Body of pancreas (tissue), 4 donors: ENCODE measurements at places on chromosomes 1 and 21.

GRCh38 chr1:27981145-27981544 is 21.4 kb downstream of the XKR8 start:
- peaks cover 7% of the 10 kb centered on the region for H3K4me1 ChIP-seq
- DNase-seq: no peak
- peaks cover 4% of the 10 kb centered on the region for H3K36me3 ChIP-seq
- H3K4me3 ChIP-seq: no peak overlapping the region

- H3K4me3 ChIP-seq: no peak overlapping the region
- no peaks in the 10 kb centered on the region for H3K27me3 ChIP-seq
- peak; percentile 76 for DNase-seq
- H3K36me3 ChIP-seq: no peaks in the 10 kb centered on the region
Observed at GRCh38 chr1:49765034-49765433, 258.7 kb downstream of the AGBL4 start.

DNA sequence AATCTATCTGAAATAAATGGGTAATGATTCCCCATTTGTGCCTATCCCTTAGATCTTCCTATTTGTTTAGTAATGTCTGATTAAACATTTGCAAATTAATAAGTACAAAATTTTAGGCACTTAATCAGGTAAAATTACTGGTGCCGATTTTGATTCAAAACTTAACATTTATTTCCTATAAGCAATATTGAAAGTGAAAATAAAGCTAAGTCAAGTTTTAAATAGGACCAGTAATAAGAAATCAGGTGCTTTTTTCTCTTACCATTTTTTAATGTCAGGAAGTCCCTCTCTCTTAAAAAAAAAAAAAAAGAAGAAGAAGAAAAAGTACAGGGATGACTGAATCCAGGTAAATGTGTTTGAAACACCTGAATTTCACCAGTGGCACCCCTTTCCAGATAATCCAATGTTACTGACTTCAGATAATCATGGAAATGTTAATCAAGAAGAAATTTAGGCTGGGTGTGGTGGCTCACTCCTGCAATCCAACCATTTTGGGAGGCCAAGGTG is 836 bp upstream of the GBP4 start:
- H3K4me3 ChIP-seq: no peak overlapping the region
- no peaks in the 10 kb centered on the region for H3K27me3 ChIP-seq
- no peak for DNase-seq
- H3K27ac ChIP-seq: no peak overlapping the region
- H3K36me3 ChIP-seq: no peaks in the 10 kb centered on the region

DNA sequence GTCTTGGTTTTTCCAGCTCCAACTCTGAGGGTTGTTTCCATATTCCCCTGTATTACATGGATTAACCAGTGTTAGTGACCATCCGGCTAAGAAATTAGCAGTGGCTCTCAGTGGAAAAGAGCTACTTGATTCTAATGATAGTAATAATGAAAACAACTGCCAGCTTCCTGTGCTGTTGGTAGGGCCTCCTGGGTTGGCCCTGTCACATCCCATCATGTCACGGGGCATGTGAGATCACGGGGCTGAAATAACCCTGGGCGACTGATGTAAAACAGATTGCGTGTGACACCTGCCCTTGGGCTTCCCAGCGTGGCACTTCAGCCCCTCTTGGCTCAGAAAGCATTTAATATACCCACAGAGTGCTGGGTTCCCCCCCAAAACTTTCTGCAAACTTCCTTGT is 149.0 kb downstream of the ROR1 start:
- DNase-seq: peak; percentile 61
- H3K4me3 ChIP-seq: no peak overlapping the region
- no peaks in the 10 kb centered on the region for H3K36me3 ChIP-seq
- H3K27me3 ChIP-seq: no peaks in the 10 kb centered on the region

GRCh38 chr1:150787455-150787854 is 20.6 kb downstream of the CTSK start:
- no peak overlapping the region for H3K4me3 ChIP-seq
- H3K27me3 ChIP-seq: no peaks in the 10 kb centered on the region
- no peak for DNase-seq
- no peaks in the 10 kb centered on the region for H3K4me1 ChIP-seq
- no peaks in the 10 kb centered on the region for H3K36me3 ChIP-seq
- H3K27ac ChIP-seq: no peak overlapping the region

DNA sequence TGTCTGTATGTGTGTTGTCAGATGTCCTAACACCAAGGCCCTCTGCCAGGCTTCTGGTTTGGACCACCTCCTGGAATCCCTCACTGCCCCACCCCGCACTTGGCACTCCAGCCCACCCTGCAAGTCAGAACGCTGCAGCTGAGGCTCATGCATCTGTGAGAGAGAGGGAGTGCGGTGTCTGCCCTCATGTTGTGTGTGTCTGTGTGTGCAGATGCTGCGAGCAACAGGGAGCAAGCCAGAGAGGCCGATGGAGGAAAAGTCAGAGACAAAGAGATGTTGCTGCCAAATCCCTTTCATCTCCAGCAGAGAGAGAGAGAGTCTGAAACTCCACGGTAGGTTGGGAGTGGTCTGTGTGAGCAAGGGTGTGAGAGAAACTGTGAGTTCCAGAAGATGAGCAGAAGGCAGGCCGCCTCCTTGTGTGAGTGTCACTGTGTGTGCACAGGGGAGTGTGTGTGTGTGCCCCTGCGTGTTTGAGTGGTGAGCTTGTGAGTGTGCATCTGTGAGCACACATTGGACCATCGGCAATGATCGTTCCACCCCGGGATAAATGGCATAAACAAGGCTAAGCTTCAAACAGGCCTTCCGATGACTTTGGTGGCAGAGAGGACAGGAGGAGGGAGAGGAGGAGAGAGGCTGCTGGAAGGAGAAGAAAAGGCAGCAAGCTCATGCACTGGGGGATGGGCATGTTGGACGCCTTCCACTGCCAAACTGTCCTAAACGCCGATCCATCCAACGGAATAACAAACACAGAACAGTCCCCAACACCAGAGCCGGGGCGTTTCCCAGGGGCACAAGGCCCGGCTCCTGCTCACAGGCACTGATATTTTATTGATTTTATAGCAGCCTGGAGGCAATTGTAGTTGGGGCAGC is 99.2 kb upstream of the GRIK3 start:
- H3K27ac ChIP-seq: no peak overlapping the region
- H3K27me3 ChIP-seq: no peaks in the 10 kb centered on the region
- no peak for DNase-seq
- no peak overlapping the region for H3K4me3 ChIP-seq
